ENCODE measurements at places on chromosomes 12 and 14.

GRCh38 chr14:74235017-74235416 is 4.2 kb upstream of the VSX2 start:
- no peak for DNase-seq

- no peak for DNase-seq
Observed at GRCh38 chr12:118734266-118734665, 247.1 kb upstream of the SRRM4 start.

DNA sequence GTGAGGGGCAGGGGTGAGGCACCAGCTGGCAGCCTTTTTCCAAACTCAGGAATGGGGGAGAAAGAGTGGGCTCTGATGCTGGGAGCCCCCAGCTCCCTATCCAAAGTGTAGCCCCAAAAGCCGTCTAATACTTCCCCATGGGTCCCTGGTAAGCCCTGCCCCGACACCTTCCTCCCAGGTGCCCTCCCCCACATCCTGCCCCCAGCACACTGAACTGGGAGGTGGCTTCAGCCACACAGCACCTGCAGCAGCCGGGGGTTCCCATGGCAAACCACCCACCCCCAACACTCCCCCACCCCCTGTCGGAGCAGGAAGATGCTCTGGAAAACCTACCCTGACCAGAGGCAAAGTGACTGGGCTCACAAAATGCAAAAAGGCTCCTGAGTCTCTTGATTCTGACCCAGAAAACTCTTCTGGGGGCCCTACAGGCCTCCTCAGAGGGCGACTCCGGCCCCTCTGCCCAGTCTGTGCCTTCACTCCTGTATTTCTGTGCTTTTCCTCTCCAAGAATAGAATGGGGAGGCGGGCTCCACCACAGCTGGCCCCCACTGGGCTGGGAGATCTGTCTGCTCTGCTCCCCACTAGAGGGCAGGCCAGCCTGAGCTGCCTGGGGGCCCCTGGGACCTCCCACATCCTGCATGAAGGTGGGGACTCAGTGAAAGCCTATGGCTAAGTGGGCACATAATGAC is 81.6 kb downstream of the ITPK1 start:
- DNase-seq, result no peak

GRCh38 chr14:56115976-56116893 is 2.0 kb upstream of the PELI2 start:
- no peak for DNase-seq

GRCh38 chr12:131312793-131313545 is 359.3 kb downstream of the ADGRD1 start:
- DNase-seq, result no peak

DNA sequence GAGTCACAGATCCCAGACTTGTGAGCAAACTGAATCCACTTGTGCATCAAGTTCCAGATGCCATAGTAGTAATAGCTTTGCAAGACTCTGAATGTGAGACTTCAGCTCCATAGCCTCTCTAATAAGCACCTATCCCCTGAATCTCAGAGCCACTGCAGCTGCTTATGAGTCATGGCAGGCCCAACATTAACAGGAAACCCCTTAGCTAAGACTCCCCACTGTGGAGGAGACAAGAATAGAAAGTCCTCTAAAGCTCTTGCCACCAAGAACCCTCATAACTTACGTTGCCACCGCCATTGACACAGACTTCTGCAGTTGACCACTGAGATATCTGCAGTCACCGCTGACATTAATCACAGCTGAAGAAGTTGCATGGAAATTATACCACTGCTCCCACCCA is 62.9 kb upstream of the PDE3A start:
- DNase-seq, result no peak

- no peak for DNase-seq
Observed at GRCh38 chr12:92261071-92261470, 115.4 kb upstream of the BTG1 start.

GRCh38 chr12:46801293-46801692 is 24.5 kb downstream of the SLC38A4 start:
- no peak for DNase-seq

GRCh38 chr14:67680121-67680602 is 5.7 kb upstream of the VTI1B start:
- no peak for DNase-seq

GRCh38 chr12:109782326-109782703 is 50.9 kb downstream of the TRPV4 start:
- DNase-seq, result no peak

- no peak for DNase-seq
Observed at GRCh38 chr12:63844391-63845341, at the start of gene SRGAP1. SRGAP1 (plus strand) TSS chr12:63844700; CDS start chr12:63844817, 117 bp downstream.

DNA sequence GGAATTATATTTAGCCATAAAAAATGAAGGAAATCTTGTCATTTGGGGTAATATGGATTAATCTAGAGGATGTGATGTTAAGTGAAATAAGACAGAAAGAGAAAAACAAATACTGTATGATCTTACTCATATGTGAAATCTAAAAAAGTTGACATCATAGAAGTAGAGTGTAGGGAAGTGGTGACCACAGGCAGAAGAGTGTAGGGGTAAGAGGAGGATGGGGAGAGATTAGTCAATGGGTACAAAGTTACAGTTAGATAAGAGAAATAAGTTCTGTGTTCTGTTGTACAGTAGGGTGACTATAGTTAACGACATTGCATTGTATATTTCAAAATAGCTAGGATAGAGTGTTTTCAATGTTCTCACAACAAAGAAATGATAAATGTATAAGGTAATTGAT is 87.0 kb downstream of the TSHR start:
- DNase-seq, result no peak

GRCh38 chr14:21042918-21043317 is 756 bp downstream of the RNASE7 start:
- no peak for DNase-seq

DNA sequence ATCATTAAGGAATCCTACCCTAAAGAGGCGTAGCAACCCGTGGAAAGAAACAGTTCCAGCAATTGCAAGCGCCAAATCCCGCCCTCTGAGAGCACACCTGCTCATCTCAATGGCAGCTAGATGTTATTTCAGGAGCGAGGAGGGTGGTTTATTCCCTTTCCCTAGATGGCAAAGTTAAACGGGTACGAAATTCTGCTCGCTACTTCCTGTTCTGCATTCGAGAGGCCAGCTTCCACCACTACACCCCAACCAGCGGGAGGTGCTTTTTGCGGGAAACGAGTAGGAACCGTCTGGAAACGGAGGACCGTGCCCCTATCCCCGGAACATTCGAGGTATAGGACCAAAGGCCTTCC is 536 bp downstream of the VPS29 start:
- DNase-seq, result no peak

DNA sequence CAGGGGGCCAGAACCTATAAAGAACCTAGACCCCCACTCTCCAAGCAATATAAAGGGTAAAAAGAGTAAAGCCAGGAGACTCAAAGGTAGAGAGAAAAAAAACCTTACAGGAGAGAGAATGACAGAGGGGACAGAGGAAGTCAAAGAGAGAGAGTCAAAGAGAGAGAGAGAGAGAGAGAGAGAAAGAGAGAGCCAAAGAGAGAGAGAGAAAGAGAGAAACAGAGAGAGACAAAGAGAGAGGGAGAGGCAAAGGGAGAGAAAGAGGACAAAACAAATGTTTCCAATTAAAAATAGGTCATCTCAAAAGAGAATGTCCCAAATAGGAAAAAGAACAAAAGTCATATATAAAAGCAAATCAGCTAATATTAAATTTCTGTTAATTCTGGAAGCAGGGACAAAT is 251.5 kb downstream of the DPY19L2 start:
- no peak for DNase-seq

- no peak for DNase-seq
Observed at GRCh38 chr14:104080376-104081260, 4.9 kb upstream of the ASPG start.

DNA sequence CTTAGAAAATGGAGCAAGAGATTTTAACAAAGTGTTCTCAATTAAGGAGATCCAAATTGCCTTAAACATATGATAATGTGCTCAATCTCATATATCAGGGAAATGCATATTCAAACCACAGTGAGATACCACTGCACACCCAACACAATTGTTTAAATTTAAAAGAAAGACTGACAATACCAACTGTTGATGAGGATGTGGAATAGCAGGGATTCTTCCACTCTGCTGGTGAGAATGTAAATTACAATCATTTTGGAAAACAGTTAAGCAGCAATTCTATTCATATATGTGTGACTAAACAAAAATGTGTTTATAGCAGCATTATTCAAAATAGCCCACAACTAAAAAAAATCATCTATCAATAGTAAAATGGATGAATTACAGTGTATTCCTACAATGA is 144.2 kb downstream of the KICS2 start:
- DNase-seq, result no peak

GRCh38 chr12:9740106-9740750 is 7.3 kb upstream of the CLECL1 start:
- no peak for DNase-seq

GRCh38 chr12:92107621-92108131 is 38.0 kb downstream of the BTG1 start:
- no peak for DNase-seq

DNA sequence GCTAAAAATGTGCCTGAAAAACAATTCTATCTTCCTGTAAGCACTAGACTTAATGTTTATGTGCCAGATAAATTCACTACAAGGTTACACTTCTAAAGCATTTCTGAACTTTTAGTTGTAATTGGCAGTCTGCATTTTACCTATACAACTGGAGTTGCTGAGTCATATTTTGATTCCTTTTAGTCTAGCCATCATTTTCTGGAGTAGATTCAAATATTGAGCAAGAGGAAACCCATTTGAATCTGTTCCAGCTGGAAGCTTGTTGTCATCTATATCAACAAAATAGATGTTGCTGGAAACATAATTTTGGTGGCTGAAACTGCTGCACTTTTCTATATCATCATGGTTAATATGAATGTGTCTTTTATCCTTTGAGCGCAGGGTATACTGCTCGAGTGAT is 122.2 kb upstream of the CCDC175 start:
- DNase-seq, result no peak

DNA sequence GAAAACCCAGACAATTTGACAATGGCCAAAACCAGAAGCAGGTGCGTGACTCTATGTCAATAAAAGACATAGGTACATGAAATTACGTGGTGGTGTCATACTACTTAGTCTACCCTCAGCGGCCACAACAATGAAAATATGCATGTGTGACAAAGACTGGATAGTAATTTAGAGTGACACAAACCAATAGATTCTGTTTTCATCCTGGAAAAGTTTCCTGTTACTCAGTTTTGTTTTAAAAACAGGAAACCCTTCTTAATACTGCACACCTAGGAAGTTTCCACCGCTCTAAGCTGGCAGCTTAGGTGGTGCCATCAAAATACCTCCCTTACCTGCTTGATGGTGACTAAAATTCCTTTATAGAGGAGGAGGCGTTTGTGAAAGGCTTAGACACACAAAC is 15.1 kb downstream of the POU6F1 start:
- no peak for DNase-seq

DNA sequence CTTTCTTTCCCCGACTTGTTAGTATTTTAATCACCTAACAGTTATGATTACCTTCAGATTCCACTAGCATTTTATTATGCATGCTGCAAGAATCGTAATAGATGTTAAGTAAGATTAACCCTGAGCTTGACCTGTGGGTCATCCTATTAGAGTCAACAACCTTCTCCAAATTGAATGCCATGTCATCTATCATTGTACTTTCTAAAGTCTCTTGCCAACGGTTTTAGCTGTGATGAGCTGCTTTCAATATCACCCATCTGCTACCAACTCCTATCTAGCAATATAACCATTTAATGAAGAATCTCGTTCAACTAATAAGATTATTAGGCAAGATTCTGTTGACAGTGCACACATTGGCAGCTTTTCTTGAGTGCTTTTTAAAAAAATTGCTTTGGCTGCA is 33.7 kb downstream of the DACT1 start:
- no peak for DNase-seq

DNA sequence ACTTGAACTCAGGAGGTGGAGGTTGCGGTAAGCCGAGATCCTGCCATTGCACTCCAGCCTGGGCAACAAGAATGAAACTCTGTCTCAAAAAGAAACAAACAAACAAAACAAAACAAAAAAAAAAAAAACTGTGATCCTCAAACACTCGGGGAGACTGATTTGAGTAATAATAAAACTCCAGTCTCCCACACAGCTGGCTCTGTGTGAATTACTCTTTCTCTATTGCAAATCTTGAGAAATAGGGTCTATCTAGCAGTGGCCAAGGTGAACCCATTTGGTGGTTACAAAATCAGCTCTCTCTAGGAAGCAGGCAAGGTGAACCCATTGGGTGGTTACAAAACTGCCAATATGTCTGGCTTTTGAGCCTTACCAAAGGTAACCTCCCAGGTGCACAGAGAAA is 6.0 kb upstream of the ACOT6 start:
- DNase-seq, result no peak

DNA sequence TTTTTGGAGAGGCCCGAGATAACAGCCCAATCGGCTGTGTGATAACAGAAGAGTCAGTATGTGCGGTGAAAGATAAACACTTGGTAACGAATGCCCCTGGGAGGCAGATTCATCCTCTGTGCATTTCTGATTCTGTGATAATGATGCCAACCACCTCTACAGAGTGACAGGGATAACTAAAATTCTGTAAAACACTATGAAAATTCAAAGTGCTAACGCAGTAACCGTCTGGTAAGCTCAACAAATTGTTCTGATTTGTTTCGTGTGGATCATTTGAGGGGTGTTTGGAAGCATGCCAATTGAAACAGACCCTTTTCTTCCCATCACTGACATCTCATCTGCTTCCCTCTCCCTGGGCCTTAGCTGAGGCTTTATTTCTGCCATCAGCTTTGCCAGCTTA is 76.3 kb downstream of the ESR2 start:
- DNase-seq, result no peak

- no peak for DNase-seq
Observed at GRCh38 chr12:52262286-52262685, 12.2 kb upstream of the KRT86 start.

DNA sequence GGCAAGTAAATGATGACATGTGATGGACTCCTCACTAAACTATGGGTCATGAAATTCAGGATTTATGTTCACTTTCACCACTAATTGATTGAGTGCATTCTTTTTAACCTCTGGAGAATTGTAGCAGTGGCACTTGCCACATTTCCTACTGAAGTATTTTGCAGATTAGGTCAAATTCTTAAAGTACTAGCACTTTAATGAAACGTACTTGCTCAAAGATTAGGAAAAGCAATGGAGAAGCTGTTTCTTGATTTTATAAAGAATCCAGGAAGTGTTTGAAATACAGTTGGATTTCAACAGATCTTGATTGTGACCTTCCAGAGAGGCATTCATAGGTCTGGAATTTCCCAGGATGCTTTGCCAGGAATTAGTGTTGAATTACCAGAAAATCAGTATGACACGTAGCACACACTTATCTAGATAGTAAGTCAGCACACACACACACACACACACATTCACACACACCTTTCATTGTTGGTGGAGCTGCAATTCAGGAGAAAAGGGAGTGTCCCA is 162.6 kb downstream of the MYRFL start:
- DNase-seq, result no peak

GRCh38 chr14:96177766-96178375 is 26.8 kb upstream of the BDKRB2 start:
- DNase-seq, result no peak

Data from activated naive CD4-positive, alpha-beta T cell (primary cell).